Pancreas (tissue), 10 donors: ENCODE measurements at places on chromosomes 7 and 10. TPM values are rescaled to one million over a fixed set of nuclear protein-coding genes. Genes with fewer than 3 reads are reported as not detected.

- H3K27ac ChIP-seq = no peak overlapping the region
- H3K4me1 ChIP-seq = no peaks in the 10 kb centered on the region
- H3K27me3 ChIP-seq = no peaks in the 10 kb centered on the region
Observed at GRCh38 chr10:10804998-10805740, 212.5 kb upstream of the CELF2 start.

- no peaks in the 10 kb centered on the region for H3K36me3 ChIP-seq
- DNase-seq = no peak
- no peaks in the 10 kb centered on the region for H3K4me1 ChIP-seq
- no peak overlapping the region for H3K4me3 ChIP-seq
Observed at GRCh38 chr7:105838627-105839231, 37.7 kb downstream of the ATXN7L1 start.

The OR6B1 gene
- total RNA-seq = not detected

DNA sequence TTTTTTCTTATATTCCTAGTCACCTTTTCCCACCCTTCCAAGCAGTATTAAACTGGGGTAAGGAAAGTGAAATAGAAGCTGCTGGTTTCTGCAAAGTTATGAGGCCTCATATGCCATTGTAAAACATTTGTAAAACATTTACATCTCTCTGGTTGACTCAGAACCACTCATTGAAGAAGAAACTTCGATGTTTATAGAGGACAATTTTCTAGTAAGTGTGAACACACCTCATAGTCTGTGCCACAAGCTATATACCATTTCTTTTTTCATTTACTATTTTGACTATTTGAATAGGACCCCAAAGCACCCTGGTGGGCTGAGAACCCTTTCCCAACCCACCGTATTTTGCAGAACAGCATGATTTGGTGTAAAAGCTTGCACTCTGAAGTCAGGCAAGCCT, 12.9 kb upstream of the ITGB1 start:
- H3K36me3 ChIP-seq = no peaks in the 10 kb centered on the region
- H3K4me1 ChIP-seq = peaks cover 6% of the 10 kb centered on the region
- no peaks in the 10 kb centered on the region for H3K27me3 ChIP-seq

- no peaks in the 10 kb centered on the region for H3K36me3 ChIP-seq
- no peaks in the 10 kb centered on the region for H3K4me1 ChIP-seq
- no peak overlapping the region for H3K27ac ChIP-seq
- H3K27me3 ChIP-seq = peaks cover 5% of the 10 kb centered on the region
- H3K4me3 ChIP-seq = no peak overlapping the region
- DNase-seq = no peak
Observed at GRCh38 chr10:117516681-117517080, 25.9 kb upstream of the EMX2 start.

GRCh38 chr10:14659626-14660196, 115.0 kb downstream of the FAM107B start:
- no peak for DNase-seq
- H3K27me3 ChIP-seq = no peaks in the 10 kb centered on the region
- H3K4me3 ChIP-seq = no peak overlapping the region
- H3K36me3 ChIP-seq = no peaks in the 10 kb centered on the region
- H3K4me1 ChIP-seq = no peaks in the 10 kb centered on the region

DNA sequence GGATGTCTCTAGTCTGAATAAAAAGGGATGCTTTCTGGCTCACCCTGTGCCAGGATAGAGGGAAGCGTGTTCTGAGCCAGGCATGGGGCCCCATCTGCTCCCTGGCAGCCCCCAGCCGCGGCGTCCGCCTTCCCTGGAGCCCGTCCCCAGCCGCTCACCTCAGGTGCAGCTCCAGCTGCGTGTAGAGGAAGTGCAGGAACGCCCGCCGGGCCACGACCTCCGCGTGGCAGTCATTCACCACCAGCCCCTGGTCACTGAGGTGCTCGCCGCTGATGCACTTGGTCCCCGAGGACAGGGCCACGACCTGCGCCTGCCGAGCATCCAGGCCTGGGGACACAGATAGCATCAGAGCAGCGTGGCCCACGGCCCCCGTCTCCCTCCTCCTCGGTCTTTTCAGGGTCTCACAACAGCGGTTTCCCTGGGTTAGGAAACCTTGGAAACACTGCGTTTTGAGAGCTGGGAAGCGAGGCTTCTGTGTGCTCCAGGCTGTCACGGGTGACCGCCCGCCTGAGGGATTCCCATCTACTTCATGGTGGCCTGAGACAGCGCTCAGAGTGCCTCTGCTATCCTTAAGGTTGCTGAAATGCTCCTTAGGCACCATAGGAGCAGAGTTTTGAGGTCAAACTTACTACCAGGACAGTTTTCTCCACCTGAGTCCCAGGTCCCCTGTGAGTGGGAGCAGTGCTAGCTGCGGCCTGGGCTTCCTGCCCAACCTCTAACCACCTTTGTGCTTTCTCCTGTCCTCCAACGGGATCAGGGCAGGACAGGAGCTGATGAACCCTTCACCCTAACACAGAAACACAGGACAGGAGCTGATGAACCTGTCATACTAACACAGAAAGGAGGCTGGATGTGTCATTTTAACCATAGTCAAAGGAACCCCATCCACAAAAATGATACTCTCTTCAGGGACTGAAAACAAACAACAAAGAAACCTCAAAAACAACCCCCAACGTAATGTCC, 186.1 kb downstream of the WDR37 start:
- no peak overlapping the region for H3K27ac ChIP-seq
- no peaks in the 10 kb centered on the region for H3K27me3 ChIP-seq
- H3K36me3 ChIP-seq = no peaks in the 10 kb centered on the region
- no peak overlapping the region for H3K4me3 ChIP-seq

GRCh38 chr10:86943316-86944030, 13.9 kb downstream of the MMRN2 start:
- H3K27ac ChIP-seq = no peak overlapping the region
- H3K36me3 ChIP-seq = no peaks in the 10 kb centered on the region
- no peak for DNase-seq

DNA sequence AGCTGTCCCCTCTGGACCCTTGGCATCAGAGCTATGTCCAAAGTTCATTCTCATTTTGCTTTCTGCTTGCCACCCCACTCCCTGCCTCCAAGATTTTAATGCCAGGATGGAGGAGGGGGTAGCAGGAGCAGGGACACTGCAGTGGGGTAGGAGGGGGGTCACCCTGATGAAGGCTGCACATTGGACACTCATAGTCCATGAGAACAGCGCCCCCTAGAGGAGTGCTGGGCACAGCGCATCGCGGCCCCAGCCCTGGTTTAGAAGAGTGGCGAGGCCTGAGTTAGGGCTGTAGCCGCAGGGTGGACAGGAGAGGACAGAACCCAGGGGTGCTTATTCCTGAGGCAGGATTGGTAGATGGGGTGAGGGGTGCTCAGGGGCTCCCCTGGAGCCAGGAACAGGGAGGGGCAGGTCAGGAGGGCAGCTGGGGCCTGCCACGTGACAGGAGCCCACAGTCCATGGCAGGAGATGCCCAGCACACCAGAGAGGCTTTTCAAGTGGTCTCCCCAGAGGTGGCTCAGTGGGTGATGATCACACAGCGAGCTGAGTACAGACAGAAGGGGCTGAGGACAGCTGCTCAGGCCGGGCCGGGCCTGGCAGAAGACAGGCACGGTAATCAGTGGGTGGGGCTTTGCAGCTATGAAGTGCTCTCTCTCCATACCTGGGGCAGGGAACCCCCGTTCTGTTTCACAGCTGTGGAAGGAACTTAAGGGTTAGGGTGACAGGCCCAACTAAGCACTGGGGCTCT, 71.4 kb downstream of the NEURL1 start:
- H3K4me3 ChIP-seq = no peak overlapping the region
- H3K36me3 ChIP-seq = no peaks in the 10 kb centered on the region
- no peak for DNase-seq
